CD4-positive, alpha-beta T cell treated with Interleukin-4 for 4 hours (primary cell): ENCODE measurements at places on chromosomes 7 and 10.

DNA sequence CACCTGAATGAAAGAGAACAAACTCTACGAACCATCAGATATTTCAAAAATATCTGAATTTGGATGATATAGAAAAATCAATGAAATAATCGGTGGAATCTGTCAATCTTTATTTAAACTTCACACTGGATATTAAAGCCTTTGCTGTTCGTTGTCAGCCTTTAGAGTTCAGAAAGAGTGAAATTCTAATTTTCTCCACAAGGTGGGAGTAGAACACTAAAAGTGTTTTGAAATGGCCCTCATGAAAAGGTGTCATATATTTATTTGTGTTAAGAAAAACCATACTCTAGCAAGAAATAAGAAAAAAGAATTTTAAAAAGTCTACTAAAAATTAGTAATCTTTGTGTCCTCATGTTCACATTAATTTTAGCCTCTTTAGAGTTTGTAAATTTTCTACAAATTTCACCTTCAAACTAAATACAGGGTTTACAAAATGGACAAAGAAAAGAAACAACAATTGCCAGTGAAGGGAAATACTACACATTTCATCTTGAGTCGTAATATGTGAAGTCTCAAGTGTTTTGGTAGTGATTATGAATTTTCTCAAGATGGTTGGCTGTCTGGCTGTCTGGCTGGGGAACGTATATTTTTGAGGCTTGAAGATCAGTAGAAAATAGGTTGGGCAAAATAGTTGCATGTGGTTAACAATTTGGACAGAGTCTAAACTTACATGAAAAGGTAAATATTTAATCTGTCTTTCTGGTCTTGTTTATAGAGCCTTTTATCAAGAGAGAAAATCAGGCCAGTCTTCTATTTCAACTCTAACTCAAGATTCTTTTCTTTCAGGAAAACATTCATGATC is 43.7 kb downstream of the DNAJB9 start:
- DNase-seq: peak; percentile 57

GRCh38 chr7:128000048-128000447 is 31.2 kb downstream of the LRRC4 start:
- DNase-seq: no peak

- DNase-seq: no peak
These were observed 100.1 kb upstream of the GLCCI1 start for GRCh38 chr7:7868572-7868899.

DNA sequence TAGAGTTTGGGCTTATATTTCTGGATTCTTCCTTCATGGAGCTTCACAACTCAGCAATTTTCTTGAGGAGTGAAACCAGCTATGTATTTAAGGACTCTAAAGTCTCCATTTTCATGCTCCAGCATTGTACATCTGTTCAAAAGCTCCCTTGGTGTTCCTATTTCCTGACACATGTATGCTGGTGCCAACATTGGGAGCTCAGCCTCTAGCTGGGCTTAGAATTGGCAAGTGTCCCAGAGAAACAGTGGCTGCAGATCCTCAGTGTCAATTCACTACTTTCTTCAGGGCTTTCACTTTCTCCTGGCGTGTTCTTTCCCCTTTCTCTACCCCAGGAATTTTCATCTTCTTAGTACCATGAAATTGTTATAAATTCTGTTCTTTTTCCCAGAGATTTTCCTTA is 103.1 kb downstream of the ZNF467 start:
- DNase-seq: no peak

GRCh38 chr10:77539147-77539935 is 98.3 kb downstream of the KCNMA1 start:
- DNase-seq: no peak
